SK-N-SH treated with all-trans-retinoic acid at 6 μM for 48 hours (cell line): ENCODE measurements at places on chromosomes 13 and 19.

DNA sequence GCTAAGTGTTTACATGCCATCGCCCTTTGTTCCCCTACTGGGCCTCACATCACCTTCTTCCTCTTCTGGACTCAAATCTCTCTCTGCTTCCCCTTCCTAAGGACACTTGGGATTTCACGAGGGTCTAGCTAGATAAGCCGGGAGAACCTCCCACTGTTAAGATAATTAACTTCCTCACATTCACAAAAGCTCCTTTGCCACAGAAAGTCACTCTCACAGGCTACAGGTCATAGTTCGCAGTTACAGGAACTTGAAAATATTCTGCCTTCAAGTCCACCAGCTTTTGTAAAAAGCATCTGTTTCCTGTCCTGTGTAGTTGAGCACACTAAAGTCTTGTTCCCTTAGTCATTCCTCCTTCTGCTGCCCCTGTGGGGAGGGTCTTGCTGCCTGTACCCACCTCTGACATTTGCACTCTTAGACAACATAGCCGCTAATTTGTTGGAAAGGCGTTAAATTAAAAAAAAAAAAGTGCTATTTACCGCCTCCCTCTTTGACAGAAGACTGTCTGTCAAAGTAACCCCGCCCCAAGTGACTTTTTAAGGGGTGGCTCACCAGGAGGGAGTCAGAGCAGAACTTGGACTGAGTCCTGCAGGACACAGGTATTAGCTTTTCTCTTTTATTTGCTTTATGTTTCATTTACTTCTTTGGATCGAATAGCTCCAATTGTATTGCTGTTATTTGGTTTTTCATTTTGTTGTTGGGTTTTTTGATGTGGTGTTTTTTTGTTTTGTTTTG, 26.8 kb upstream of the CEACAM21 start:
- no peak for ATAC-seq

DNA sequence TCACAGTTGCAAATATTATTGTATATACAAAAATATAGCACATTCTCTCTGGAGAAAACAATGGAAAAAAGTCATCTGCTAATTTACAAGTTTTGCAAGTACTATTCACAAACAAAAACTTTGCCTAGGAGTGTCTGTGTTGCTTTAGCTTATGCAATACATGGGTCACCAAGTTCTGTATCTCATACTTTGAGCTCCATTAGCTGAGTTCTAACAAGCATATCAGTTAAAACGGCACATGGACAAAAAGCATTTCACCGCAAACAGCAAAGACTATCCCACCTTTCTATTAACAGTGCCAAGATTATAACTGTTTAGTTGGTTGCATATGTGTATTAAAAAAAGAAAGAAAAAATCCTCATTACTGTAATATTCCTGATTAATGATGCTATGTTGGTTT, 4.6 kb downstream of the SPRY2 start:
- no peak for ATAC-seq

DNA sequence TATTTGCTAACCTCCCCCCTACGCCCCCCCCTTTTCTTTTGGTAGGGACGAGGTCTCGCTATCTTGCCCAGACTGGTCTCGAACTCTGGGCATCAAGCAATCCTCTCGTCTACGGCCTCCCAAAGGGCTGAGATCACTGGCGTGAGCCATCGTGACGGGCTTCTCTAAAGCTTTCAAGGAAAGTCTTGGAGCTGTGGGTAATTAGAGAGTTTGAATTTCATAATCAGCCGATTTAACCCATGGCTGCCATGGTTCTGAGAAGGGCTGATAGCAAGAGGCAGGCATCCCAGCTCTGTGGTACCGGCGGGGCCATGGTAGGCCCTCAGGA, 679 bp upstream of the ABHD8 start:
- no peak for ATAC-seq

DNA sequence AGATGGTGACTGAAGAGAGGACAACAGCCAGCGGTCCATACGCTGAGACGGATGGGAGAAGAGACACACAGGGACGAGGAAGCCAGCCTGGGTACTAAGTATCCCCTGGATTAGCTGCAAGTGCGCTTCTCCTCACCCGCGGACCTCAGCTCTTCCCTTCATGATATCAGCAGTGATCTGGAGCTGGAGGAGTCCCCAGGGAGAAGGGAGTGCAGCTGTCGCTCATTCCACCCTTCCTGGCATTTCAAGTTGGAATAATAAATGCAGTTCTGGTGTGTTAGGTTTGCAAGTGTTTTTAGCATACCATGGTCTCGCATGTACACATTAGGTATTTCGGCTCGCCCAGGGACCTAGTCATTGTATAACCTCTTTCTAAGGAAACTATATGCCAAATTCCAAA, 88.5 kb upstream of the C1QTNF9B start:
- no peak for ATAC-seq

- peak; percentile 25; the same call in 2 of the 3 replicates for ATAC-seq
Measured at GRCh38 chr19:47540748-47541147, 25.9 kb upstream of the NAPA start.

GRCh38 chr13:43848001-43848649, 31.4 kb downstream of the CCDC122 start:
- ATAC-seq = no peak

DNA sequence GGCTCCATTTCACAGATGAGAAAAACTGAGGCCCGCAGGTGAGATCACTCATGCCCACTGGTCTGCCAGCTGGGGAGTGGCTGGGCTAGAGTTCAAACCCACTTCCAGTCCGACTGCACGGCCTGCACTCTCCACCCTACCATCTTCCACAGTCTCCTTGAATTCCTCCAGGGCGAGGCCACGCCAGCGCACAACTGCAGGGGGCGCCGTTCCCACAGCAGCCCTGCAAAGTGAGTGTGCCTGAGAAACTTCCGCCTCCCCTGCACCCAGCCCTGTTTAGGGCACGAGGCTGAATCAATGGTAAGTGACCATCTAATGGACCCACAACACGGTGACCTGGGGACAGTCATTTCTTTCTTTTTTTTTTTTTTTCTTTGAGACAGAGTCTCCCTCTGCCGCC, 829 bp upstream of the ATCAY start:
- ATAC-seq = no peak

DNA sequence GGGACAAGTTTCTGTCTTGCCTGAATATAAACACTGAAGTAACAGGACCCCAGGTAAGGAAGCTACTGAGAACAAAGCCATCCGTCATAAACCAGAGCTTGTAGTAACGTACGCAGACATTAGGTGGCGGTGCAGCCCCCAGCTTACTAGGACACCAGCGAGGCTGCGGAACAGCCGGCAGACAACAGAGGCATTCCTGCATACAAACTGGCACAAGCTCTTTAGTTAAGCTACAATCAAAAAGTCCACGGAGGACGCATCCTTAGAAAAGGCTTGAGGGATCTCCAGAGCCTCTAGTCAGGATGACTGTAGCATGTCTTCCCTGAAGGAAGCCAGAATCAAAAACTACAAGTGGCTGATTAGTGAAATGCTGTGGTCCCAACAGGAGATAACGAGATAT, 26.2 kb downstream of the ZNF160 start:
- ATAC-seq = no peak

- no peak for ATAC-seq
Measured at GRCh38 chr19:17393914-17394313, at the start of gene CCDC194. Gene CCDC194, minus strand, starts transcription at chr19:17394196. Its CDS starts 38 bp downstream, at chr19:17394158.

GRCh38 chr13:95457294-95457693, 95.2 kb upstream of the CLDN10 start:
- no peak for ATAC-seq

DNA sequence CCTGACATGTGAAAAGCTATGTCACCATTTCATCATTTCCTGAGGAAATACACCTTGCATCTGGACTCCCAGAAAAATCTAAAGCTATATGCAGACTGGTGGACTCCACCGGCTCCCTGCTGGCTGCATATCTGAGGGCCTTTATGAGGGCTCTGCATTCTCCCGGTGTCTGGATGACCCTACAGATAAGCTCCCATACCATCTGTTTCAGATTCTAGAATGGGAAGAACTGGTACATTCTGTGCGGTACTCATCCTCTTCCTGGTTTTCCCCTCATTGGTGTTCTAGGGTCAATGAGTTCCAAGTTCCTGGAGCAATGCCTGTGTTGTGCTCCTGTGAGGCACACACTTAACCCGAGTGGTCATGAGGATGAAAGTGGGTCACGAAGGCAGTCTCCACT, 60.4 kb downstream of the COL4A1 start:
- no peak for ATAC-seq

GRCh38 chr13:52949044-52949443, 79.6 kb upstream of the OLFM4 start:
- ATAC-seq = no peak

DNA sequence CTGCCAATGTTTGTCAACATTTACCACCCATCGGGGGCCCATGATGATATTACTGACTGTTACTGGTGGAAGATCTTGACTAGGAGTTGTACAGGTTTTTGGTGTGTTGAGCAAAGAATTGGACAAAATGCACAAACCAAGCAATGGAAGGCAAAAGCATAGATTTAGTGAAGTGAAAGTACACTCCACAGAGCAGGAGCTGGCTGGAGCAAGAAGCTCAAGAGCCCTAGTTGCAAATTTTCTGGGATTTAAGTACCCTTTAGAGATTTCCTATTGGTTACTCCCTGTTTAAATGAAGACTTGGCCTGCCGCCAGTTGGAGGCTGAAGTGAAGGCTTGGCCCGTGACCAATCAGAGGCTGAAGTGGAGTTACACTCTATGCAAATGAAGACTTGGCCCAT, 128.6 kb upstream of the KL start:
- no peak for ATAC-seq

DNA sequence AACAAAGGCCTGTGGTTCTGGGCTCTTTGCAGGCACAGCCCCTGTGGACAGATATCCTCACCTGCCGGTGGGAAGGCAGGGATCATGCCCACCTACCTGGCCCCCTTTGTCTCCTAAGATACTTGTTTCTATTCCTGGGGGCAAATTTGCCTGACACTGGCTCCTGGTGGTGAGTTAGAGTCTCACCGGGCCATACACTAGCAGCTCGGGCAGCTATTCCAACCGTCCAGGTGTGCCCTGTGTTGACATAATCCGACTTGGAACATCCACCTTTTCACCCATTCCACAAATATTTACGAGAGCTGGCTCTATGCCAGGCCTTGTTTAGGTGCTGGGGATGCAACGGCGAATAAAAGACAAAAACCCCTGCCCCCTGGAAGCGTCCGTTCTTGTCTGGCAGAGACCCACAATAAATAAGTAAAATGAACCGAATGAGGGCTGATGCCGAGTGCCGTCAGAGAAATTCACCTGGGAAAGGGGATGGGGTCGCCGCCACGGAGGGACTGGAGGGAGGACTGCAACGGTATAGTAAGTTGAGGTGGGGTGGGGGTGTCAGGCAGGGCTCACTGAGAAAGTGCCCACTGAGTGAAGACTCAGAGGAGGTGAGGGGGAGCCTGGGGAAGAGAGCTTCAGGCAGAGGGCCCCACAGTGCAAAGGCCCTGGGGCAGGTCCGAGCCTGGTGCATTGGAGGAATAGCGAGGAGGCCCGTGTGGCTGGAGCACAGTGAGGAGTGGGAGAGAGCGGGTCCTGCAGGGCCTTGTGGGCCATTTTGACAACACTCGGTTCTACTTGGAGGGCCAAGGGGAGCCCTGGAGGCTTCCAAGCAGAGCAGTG, 43.2 kb upstream of the RANBP3 start:
- no peak for ATAC-seq

DNA sequence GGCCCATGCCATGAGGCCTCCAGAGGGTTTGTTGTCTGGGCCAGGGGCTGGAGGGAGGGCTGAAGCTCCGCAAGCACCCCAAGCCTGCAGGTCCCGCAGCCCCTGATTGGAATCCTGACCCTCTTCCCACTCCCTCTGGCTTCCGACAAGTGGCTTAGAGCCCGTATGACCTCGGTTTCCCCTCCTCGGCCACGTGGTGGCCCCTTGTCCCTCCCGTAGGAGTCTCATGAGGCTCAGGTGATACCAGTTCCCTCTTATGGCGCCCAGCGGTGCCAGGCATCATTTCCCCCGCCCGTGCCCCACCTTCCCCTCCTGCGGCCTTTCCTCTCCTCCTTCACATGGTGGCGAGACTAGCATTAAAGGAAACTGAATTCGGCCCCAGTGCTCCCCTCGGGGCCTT, 6.1 kb downstream of the THOP1 start:
- no peak for ATAC-seq

DNA sequence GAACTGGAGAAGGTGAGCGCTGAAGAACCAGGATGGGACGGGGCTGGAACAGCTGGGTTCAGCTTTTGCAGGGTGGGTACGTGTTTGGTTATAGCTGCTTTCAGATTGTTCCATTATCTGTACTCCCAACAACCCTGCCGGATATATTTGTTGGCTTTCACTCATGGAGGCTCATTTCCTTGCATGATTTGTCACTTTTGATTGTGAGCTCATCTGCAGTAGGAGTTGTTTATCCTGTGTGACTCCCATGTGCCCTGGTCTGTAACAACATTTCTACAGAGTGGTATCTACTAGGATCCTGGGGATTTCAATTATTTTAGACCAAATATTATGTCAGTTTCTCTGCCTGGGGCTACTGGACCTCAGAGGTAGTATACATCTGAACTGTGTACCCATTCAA, 5.4 kb downstream of the ARL11 start:
- ATAC-seq = no peak

- no peak for ATAC-seq
Measured at GRCh38 chr13:102945886-102946285, 100.1 kb downstream of the ERCC5 start.

DNA sequence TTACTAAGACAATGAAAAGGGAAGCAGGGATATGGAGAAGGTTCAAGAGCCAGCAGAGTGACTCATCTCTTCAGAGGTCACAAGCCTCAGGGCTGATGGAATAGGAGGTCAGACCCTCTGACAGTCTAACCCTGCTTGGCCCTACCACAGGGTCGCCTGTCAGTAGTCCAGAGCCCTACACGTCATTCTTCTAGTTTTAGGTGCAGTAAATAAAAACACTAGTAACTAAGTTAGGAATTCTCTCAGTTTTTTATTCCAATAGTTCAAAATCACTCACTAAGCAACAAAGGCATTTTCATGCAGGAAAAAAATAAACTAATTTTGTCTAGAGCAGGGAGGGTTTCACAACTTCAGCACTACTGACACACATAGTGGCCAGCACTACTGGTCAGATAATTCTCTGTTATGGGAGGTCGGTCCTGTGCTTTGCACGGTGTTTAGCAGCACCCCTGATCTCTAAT, 27.2 kb downstream of the FOXO1 start:
- peak; percentile 43; the same call in 2 of the 3 replicates for ATAC-seq

- ATAC-seq = no peak
Measured at GRCh38 chr13:78133511-78133910, 214.9 kb upstream of the EDNRB start.
